Trophoblast cell (in vitro differentiated cells and primary cell): ENCODE measurements at places on chromosomes 1 and 21.
A peak's percentile ranks its signal among the peaks of the same experiment; 100 is the strongest.

- DNase-seq = no peak
Measured at GRCh38 chr21:23438081-23438480, 2169.2 kb downstream of the MRPL39 start.

DNA sequence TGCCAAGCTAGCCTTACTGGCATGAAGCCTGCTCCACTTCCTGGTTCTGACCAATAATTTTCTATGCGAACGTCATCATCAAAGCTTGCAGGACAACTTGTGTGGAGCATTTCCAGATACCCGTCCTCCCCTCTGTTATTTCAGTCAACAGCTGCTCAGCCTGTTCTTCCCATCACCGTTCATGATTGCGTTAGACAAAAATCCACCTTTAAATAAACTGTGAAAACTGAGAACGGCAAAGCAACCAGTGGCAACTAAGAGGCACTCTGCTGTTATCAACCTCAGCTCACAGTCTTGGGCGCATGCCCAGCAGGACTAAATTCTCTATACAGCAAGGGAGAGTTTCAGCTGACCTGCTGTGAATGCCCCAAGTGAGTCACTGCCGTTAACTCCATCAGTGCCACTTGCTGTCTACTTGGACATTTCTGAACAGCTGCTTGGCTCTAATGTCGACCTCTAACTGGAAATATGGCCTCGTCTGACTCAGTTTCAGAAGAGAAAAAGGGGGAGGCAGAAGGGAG lies 207.4 kb upstream of the RUNX1 start:
- peak; percentile 68 for DNase-seq

DNA sequence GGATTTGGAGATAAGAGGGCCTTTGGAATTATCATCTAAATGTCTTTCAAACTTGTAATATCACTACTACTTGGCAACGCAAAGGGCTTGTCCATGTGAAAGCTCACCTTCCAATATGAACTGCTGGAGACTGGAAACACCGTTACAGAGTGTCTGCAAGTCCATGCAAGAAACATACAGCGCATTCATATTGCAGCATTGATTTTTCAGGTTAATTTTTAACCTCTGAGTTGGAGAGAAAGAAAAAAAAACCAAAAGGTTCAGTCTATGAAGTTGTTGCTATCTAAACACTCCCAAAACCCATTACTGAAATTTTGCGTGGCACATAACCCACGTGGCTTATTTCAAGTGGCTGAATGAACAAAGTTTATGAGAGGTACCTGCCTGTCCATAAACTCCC lies 23.8 kb downstream of the DAB1 start:
- no peak for DNase-seq

GRCh38 chr1:112057736-112058135 lies 68.3 kb upstream of the KCND3 start:
- no peak for DNase-seq

- no peak for DNase-seq
Measured at GRCh38 chr21:33817138-33817537, 98.5 kb downstream of the ATP5PO start.

DNA sequence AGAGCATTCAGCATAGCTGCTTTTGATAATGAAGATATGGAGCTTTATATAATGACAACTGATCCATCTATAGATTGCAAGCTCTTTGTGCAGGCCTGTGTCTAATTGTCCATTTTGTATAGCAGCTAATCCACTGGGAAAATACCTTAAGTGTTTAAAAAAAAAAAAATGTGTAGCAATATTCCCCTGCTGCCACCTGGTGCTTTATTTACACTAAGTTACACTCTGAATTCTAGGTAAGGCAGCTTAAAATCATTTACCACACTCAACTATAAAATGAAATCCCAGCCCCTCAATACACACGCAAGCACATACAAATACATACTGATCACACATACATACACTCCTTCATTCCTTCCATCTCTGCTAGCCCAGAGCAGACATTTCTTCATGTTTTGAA lies 49.1 kb upstream of the BCL9 start:
- no peak for DNase-seq

DNA sequence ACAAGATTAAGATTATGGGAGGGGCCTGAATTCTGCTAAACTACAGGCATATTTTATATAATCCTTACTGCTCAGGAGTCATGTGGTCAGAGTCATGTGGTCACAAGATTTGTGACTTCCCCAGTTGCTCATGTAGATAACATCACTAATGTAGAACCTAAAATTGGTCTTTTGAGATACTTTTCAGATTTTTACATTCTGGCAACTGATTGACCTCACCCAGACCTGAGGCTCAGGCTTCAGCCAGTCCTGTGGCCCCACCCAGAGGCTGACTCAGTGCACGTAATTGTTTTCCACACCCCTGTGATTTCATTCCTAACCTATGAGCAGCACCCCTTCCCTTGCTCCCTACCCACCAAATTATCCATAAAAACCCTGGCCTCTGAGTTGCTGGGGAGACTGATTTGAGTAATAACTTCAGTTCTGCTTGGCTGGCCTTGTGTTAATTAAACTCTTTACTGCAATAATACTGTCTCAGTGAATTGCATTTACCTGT lies 41.7 kb upstream of the ZNF326 start:
- DNase-seq = peak; percentile 90

- DNase-seq = peak; percentile 54
Measured at GRCh38 chr21:41168391-41169257, 664 bp downstream of the BACE2 start.

DNA sequence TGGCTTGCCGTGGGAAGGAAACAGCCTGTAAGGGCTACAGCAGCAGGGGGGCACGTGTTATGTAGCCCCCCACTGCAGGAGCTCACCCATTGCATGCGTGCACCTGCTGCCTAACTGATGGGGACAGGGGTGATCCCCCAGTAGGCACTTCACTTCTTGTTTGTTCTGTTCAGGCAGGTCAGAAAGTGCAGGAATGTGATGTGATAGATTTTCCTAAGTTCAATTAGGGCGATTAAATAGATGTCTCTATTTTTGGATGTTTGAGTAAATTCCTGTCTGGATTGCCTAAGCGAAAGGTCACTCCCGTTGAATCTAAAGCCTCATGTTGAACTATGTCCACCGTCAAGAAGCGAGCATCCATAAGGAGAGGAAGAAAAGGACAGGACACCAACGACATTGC lies 78.8 kb upstream of the LPGAT1 start:
- no peak for DNase-seq

- peak; percentile 37 for DNase-seq
Measured at GRCh38 chr1:167249702-167250101, 29.0 kb downstream of the POU2F1 start.

DNA sequence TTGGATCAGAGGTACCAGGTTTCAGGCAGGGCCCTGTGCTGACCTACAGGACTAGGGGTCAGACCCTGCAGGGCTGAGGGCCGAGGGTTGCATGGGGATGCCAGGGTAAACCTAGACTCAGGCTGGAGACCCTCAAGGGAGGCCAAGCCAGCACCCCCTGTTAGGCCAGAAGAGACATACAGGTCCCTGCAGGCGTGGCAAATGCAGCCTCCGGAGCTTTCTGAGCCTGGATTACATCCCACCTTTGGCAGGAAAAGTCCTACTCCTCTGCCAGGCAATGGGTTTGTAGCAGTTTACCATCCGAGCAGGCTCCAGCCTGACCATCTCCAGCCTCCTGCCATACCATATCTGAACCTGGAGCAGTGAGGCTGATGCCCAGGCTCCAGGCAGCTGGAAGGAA lies 425.3 kb downstream of the NPHP4 start:
- DNase-seq = no peak

DNA sequence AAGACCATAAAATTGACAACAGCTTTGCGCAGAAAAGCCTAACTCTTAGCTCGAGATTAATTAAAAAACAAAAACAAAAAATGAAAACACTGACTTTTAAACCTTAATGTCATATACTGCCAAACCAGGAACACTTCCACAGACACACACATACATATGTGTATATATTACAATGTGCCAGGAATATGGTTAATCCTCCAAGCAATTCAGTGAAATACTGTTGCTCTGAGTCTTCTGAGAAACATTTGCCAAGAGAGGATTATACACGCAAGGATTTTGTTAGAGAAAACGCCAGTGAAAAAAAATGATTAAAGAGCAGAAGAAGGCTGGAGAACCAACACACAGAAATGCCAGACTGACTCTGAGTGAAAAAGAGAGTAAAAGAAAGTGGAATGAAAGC lies 116.7 kb upstream of the CHRM3 start:
- DNase-seq = no peak

DNA sequence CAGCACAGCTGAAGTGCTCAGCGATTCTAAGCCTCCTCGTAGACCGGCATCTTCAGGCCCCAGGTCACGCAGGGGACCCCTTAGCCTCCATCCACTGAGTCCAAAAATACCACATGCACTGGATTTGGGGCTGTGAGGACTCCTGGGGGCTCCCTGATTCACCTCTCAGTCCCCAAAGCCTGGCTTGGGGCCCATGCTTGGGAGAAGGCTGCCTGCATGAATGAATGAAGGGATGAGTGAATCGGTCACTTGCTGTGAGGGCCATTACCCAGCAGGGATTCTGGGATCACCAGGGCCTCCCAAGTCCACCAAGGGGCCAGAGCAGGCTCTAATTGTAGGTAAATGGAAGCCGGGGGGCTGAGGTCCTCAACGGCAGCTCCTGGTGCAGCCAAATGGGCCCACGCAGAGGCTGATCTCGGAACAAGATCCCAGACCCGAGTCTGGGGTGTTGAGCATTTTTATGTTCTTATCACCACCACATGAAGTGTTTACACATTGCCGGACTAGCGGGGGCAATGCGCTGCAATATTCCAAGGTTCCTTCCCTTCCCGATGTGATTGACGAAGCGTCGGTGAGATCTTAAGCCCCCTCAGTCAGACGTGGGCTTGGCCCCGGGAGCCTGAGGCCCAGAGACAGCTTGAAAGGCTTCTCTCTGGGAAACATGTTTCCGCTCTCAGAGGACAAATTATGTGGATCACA lies 13.6 kb upstream of the ARHGEF16 start:
- no peak for DNase-seq

DNA sequence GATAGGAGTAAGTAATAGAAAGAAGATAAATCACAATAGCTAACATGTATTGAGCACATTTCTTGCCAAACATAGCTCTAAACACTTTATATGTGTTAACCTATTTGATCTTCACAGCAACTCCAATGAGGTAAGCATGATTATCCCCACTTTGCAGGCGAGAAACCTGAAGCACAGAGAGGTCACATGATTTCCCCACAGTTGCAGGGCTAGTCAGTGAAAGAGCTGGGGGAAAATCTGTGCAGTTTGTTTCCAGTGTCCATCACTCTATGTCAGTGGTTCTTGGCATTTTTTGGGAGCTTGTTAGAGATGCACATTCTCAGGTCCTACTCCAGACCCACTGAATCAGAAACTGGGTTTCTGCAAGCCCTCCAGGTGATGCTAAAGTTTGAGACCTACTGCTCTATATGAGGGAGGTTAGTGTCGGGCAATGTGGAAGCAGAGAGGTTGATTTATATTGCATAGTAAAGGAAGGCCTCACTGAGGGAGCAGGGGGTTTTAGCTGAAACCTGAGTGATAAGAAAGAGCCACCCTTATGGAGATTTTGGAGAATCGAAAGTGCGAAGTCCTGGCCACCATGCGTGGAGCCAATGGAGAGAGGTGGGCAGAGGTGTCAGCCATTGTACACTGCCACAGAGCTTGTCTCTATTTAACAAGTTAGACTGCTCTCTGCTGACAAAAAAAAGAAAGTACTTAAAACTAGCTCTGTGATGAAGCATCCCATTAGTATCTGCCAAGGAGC lies 20.9 kb downstream of the MCOLN3 start:
- peak; percentile 30 for DNase-seq

- no peak for DNase-seq
Measured at GRCh38 chr1:87685311-87686135, 356.8 kb downstream of the LMO4 start.

DNA sequence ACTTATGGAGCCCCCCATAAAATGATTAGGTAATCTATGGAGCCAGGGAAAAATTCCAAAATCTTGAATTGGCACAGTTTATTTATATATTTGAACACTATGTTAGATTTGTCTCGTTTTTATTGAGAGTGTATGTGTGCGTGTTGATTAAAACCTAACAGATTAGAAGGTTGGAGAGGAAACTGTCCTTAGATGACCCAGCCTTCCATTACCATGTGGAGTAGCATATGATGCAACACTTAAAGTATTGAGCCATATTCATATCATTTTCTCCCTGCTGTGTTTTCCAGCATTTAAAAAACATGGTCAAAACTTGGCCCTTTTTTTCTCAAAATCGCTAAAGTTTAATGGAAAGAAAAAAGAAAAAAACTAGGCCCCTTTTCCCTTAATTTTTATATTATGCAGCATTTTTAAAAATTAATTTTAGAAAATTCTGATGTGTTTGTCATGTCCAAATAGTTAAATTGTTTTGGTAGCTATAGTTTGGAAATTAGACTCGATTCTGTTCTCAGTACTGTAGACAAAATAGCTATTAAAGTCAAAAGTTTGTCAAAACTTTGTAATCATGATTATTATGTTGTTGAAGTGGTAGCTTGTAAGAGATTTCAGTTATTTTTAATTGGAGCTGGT lies 2.3 kb downstream of the LRRC8D start:
- peak; percentile 69 for DNase-seq

- DNase-seq = no peak
Measured at GRCh38 chr1:28577738-28578536, 14.1 kb upstream of the RAB42 start.

DNA sequence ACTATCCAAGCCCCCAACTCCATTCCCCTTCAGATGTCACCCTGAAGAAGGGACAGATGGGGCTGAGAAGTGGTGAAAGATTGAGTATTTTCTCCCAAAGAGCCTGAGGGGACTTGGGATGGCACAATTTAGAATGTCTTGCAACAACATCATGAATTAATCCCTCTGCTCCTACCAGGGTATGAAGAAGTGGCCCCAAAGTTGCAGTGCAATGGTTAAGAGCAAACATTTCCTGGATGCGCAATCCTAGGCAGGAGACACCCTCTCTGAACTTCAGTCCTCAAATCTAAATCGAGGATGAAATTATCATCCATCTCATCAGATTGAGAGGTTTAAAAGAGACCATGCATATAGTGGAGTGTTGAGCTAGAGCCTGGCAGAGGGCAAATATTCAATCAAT lies 28.6 kb upstream of the CITED4 start:
- DNase-seq = no peak

GRCh38 chr1:14442669-14443068 lies 155.8 kb upstream of the KAZN start:
- DNase-seq = no peak

- no peak for DNase-seq
Measured at GRCh38 chr1:239293350-239294110, 92.8 kb upstream of the CHRM3 start.

DNA sequence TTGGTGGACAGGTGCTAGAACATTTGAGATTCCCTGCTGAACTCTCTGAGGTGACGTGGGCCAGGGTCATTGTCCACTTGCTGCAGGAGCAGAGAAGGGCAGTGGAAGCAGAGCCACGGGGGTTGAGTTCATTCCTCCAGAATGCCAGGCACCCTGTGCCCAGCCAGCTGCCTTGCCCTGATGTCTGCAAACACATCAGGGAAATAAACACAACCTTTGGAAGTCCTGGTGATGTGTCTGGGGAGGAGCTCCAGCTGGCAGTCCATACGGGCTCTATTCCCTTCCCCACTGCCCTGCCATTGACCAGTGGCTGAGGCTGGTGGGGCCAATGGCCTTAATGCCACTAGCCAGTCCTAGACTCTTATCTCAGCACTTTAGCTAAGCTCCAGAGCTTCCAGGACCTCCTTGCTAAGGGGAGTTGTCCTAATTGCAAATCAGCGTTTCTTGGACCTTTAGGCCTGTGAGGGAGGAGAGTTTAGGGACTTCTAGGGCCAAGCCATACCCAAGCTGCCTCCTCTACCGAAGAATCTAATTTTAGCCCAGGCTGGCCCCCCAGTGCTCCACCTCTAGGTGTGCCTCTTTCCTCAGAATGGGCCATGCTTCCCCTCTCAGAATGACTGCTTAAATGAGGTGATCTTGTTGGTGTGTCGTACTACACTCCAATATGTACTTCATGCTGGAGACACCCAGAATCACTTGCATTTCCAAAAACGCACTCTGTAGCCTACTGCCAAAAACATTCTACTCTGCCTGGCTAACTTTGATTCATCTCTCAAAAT lies 25.9 kb upstream of the MFSD2A start:
- DNase-seq = no peak
